Stomach (tissue), 19 donors: ENCODE measurements at places on chromosomes 11 and 22. TPM values are rescaled to one million over a fixed set of nuclear protein-coding genes. Genes with fewer than 3 reads are reported as not detected.

DNA sequence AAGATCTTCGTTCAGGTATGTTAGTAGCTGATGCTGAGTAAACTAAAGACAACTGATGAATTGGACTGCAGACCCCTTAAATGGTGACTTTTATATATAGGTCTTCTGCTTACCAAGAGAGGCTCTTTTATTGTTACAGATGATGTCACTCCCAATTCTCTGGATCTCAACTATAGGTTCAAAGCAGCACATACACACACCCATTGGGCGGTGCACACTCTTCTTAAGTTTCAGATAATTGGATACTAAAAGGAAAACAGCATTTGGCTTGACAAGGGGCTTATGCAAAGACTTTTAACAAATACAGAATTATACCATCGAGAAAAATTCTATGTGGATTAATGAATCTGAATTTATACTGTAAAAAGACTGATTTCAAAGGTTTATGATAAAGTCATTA, at the start of gene PTH:
TSS of gene PTH (minus strand) at position 69 of the 400 bp plus-strand sequence. CDS start 3,142 bp downstream, outside the sequence.
- no peak for DNase-seq

GRCh38 chr11:112881461-112881860, 79.8 kb upstream of the NCAM1 start:
- peak; percentile 49 for DNase-seq

DNA sequence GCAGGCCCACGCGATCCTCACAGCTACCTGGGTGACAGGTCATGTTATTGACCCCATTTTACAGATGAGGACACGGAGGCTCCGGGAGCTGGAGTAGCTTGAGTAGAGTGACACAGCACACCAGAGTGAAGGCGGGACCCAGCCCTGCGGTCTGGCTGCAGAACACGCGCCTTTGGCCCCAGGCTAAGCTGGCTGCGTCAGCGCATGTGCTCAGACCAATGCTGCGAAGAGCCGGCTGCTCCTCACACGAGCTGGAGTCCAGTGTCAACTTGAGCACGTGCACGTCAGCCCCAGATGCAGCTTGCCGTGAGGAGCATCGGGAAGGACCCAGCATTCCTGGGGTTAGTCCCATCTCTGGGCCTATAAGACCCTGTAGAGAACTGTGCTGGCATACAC, 49.9 kb downstream of the SCUBE1 start:
- DNase-seq, result peak; percentile 53

GRCh38 chr11:21897752-21898151, 295.1 kb upstream of the ANO5 start:
- DNase-seq, result no peak

- DNase-seq, result no peak
Measured at GRCh38 chr22:30185129-30185528, 61.4 kb downstream of the LIF start.

- no peak for DNase-seq
Measured at GRCh38 chr11:16778876-16779275, 40.4 kb downstream of the C11orf58 start.

DNA sequence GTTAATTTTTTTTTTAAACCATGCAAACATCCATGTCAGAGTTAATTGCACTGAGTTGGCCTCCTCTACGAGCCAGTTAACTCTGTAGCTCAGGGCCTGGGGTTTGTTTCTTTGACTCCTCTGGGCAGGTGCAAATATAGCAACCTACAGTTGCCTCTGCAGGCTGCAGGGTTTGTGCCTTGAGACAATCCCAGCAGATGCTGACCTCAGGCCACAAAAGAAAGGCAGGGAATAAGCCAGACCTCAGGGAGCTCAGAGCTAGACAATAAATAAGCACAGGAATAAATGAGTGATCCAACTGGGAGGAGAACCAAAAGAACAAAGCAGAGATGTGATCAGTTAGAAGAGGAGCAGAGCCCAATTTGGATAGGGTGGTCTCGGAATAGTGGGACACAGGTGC, 390.8 kb downstream of the SHANK2 start:
- DNase-seq, result no peak

DNA sequence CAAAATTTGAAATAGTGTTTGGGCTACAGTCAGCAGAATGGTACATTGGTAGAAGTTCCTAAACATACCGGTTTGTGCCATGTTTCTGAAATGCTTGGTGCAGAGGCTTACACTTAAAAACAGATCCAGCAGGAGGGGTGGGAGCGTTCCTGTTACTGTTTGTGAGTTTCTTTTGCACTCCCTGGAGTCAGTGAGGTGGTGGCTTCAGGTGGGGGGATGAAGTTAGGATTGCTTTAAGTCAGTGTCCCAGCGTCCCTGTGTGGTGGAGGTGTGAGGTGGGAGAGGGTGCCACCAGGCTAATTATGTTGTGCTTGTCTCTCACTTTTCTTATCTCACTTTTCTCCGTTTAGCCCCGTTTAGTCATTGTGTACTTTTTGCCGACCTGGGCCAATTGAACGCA, 9.7 kb downstream of the TNRC6B start:
- no peak for DNase-seq

Gene CASP1
- polyA plus RNA-seq, result 26.6 TPM

Gene RIMBP3C
- not detected for polyA plus RNA-seq

DNA sequence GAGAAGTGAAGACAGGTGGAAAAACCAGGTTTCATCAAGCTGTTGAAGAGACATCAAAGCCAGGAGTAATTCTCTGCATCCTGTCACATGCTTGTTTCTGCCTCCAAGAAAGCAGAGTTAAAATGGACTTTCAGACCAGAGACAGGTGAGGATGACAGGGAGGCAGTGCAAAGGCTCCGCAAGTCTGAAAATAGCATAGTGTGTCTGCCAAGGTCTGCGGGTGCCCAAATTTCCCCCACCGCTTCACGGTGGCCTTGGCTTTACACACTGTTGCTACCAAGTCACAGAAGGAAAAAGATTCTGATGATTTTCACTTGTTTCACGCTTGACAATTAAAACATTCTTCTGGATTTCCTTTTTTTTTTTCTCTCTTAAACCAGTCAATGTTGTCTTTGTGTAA, 44.2 kb downstream of the SNX19 start:
- no peak for DNase-seq

Gene CARD10
- 11.3 TPM for polyA plus RNA-seq

GRCh38 chr11:1150769-1151365, 6.9 kb upstream of the MUC5AC start:
- DNase-seq, result peak; percentile 60

Gene ARCN1
- 60.2 TPM for polyA plus RNA-seq

- peak; percentile 39 for DNase-seq
Measured at GRCh38 chr11:85809863-85810262, 1.1 kb downstream of the SYTL2 start.

Gene MFRP
- polyA plus RNA-seq, result not detected

DNA sequence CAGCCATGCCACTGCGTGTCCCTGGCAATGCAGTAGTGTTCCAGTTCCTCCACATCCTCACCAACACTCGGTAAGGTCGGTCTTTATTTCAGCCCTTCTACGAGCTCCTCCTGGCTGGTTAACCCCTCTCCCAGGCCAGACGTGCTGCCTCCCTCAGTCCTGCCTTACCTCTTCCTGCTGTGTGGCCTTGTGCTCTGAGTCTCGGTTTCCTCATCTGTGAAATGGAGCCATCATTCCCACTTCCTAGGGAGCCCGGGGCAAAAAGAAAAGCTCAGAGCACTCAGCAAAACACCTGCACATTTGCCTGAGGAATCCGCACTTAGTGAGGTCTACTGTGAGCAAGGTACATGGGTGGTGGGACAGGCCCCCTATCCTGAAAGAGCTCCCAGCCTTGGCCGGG, 9.8 kb downstream of the TP53I11 start:
- DNase-seq, result no peak

Gene ENTHD1
- polyA plus RNA-seq, result not detected

DNA sequence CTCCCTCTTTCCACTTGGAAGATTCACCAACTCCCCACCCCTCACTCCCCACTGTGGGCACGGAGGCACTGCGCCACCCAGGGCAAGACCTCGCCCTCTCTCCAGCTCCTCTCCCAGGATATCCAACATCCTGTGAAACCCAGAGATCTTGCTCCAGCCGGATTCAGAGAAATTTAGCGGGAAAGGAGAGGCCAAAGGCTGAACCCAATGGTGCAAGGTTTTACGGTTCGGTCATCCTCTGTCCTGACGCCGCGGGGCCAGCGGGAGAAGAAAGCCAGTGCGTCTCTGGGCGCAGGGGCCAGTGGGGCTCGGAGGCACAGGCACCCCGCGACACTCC, 397 bp upstream of the CD44 start:
- peak; percentile 54 for DNase-seq

DNA sequence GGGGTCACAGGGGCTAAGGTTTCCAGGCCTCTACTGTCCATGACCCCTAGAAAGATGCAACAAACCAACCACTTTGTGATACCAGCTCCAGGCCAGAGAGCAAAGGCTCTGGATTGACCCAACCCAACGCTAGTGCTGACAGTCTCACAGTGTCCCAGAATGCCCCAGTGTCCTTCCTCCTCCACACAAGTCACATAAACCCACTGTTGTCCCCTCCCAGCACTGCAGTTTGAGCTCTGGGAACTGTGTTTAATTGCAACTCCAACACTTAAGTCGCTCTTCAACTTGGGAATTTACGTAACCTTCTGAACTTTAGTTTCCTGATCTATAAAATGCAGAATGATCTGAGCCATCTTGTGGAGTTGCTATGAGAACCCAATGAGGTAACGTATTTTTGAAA, 47.5 kb downstream of the PC start:
- no peak for DNase-seq
